WTC11 (cell line): ENCODE measurements at places on chromosomes 4 and X.

GRCh38 chr4:132642016-132642817 is 506.9 kb upstream of the PCDH10 start:
- peak; percentile 36 for DNase-seq

DNA sequence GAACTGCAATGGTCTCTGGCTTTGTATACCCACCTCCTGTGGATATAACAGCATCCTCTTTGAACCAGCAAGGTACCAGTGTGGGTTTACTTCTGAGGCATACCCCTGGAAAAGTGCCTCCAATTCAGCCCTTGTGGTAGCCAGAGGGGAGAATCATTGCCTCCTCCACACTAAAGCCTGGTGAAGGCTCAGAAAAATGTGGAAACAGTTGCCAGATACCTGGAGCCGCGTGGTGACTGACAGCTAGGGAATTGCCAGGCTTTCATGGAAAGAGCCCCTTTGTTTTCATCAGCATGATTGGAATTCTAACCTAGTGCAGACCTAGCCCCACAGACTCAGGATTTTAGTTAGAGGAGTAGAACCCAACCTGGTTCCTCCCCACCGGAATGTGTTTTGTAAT is 168.6 kb upstream of the KLF3 start:
- DNase-seq, result peak; percentile 31

DNA sequence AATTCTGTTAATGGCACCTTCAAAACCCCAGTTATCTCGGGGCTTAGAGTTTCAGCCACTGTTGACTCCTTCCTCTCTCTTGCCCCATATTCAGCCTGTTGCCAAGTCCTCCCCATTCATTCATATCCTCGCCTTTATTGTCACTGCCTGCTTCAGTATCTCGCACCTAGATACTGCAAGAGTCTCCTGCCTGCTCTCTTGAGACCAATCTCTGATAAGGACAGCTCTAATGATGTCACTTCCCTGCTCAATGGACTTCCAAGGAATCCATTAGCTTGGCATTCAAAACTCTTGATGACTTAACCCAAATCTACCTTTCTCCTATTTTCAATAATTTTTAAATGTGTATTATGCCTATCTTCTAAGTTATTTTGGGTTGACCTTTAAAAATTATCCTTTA is 1.1 kb upstream of the UBE2A start:
- DNase-seq, result no peak

GRCh38 chr4:5804656-5805055 is 88.2 kb downstream of the CRMP1 start:
- DNase-seq, result peak; percentile 50

DNA sequence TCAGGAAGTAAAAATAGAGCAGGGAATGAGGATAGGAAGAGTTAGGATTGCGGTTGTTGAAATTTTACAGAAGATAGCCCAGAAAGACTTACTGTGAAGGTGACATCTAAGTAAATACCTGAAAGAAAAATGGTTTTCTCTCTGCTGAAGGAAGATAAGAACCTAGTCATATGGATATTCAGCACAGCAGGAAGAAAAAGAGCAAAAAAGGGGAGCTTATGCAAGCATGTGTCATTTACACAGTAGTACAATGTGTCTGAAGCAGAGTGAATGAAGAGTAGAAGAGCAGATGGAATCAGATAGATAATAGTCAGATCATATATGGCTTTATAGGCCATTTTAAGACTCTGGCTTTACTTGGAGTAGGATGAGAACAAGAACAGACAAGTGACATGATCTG is 126.9 kb upstream of the TENT5D start:
- no peak for DNase-seq

DNA sequence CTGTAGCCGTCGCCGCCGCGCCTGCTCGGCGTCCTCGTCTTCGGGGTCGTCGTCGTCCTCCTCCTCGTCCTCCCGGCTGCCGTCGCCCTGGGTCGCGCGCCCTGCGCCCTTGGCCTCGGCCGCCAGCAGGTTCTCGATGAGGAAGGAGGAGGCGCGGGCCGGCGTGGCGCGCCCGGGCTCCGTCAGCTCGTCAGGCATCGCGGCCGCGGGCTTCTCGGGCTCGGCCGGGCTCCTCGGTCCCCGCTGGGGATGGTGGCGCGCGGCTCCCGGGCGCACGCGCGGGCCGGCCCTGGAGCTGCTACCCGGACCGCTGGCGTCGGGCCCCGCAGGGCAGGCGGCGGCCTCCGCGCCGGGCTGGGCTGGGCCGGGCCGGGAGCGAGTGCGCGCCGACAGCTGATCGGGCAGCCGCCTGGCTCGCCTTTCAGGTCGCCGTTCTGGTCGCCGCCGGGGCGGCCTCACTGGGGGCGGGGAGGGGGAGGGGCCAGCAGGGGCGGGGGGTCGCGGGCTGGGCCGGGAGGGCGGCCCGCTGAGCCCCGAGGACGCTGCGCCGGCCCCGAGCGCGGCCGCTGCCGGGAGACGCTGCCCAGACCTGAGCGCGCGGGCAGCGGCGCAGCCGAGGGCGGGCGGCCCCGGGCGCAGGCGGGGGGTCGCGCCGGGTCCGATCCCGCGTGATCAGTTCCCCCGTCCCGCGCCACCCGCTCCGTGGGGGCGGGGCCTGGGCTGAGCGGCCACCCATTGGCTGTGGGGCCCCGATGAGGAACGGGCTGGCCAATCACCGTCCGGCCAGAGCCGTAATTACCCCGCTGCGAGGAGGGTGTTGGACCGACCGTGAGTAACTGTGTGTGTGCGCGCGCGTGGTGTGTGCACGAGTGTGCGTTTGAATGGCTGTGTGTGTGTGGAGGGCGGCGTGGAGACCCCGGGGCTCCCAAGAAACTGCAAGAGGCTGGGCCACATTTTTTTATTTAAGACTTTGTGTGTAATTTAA is at the start of gene HMX1:
HMX1 (minus strand) TSS at position 423 of the 985 bp plus-strand sequence; CDS start at position 198, 225 bp downstream.
- DNase-seq, result peak; percentile 81

DNA sequence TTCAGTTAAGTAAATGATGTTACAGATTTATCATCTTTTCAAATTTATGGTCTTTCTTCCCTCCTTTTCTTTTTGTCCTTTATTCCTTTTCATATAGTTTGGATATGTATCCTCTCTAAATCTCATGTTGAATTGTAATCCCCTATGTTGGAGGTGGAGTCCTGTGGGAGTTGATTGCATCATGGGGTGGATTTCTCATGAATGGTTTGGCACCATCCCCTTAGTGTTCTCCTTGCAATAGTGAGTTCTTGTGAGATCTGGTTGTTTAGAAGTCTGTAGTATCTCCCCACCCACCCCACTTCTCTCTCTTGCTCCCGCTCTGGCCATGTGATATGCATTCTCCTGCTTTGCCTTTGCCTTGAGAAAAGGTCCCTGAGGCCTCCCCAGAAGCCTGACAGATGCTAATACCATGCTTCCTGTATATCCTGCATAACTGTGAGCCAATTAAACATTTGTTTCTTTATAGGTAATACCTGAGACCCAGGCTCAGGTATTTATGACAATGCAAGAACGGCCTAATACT is 236.7 kb downstream of the PRDM5 start:
- DNase-seq, result no peak

DNA sequence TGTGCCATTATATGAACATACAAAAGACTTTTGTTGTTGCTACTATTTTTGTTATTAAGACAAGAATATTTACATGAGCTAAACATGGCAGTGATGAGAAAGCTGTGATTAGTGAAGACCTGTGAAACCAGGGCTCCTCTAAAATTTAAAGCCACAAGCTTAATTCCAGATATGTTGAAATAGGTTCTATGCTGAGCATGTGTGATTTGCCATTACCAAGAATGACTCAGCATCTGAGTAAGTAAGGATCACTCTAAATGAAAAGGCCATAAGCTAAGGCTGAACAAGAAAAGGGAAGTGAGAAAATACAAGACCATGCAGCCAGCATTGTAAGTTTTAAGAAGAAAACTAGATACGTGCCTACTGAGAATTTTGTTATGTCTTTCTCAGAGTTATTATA is 75.9 kb upstream of the CAMK2D start:
- DNase-seq, result no peak
